D341Med (cell line): ENCODE measurements at places on chromosomes 11 and 22.

- DNase-seq: no peak
These were observed 38.5 kb upstream of the GRAMD4 start for GRCh38 chr22:46581538-46582244.

- no peak for DNase-seq
These were observed 77.3 kb downstream of the ARHGEF12 start for GRCh38 chr11:120413480-120413879.

DNA sequence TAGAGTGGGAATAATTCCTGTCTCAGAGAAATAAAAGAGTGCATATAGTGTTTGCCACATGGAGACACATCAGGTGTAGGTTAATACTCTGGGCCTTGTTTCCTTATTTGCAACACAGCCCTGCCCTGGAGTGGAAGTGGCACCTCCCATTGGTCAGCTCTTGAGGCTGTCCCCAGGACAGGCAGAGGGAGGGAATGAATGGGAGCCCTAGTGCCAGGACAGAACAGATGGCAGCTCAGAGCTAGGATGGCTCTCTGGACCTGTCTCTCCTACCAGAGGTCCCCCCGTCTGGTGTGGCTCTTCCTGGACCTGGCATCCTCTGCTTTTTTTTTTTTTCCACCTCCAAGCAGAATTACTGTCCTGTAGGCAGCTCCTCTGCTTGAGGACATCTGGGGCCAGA is 35.6 kb downstream of the LIMK2 start:
- peak; percentile 47 for DNase-seq

GRCh38 chr22:23032658-23033057 is 37.7 kb upstream of the GNAZ start:
- DNase-seq: no peak

DNA sequence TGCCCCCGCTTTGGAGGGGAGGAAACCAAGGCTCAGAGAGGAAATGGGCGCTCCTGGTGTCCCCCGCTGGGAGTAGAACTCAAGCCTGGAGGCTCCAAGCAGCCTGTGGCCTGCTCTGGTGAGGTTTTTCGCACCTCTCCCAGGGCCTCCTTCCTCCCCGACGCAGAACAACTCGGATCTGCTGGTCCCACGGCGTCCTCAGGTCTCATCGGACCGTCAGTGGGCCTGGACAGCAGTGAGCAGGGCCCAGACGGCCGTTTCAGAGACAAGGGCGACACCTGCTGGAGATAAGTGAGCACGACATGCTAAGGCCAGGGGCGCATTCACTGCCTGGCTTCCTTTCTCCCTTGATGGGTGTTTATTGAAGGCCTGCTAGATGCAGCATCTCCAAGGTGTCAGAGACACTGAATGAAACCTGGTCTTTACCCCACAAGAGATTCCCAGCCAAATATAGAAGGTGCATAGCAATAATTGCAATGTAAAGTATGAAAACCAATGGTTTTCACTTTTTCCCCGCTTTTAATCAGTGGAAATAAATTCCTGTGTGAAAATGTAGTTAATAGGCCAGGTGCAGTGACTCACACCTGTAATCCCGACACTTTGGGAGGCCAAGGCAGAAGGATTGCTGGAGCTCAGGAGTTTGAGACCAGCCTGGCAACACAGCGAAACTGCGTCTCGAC is 26.9 kb upstream of the CD82 start:
- DNase-seq: peak; percentile 89

DNA sequence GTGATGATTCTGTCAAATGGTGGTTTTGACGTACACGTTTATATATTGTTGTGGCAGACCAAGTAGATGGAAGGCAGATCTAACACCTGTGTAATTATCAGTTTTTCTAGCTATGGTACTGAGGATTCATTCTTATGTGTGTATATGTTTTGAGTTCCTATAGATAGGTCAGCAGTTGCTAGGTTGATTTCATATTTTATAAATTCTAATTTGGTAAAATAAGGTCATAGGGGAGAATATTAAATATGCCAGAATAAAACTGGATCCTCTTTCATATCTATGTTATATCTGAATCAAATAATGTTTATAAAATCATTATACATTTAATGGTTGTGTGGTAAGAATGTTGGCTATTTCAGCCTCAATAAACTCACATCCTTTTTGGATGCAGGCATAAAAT is 27.6 kb downstream of the HIPK3 start:
- no peak for DNase-seq

DNA sequence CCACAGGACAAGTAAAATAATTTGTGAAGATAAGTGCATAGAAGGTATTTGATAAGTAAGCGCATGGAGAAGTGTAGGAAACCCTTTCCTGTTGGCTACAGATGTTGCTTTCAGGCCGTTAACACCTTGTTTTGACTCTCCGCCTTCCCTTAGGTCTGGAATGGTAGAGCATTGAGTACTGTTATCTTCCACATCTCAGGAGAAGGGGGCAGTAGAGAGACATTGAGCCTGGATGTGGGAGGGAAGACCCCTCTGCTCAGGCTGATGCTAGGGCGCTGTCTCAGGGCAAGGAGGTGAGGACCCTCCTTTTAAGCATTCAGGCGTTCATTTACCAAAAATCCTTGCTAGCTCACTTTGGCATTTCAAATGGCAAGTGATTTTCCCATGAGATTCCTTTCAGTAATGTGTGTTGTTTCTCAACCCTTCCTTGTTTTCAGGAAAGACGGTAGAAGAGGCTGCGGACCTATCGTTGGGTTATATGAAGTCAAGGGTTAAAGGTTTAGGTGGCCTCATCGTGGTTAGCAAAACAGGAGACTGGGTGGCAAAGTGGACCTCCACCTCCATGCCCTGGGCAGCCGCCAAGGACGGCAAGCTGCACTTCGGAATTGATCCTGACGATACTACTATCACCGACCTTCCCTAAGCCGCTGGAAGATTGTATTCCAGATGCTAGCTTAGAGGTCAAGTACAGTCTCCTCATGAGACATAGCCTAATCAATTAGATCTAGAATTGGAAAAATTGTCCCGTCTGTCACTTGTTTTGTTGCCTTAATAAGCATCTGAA is 27.0 kb upstream of the SCGB1A1 start:
- no peak for DNase-seq

DNA sequence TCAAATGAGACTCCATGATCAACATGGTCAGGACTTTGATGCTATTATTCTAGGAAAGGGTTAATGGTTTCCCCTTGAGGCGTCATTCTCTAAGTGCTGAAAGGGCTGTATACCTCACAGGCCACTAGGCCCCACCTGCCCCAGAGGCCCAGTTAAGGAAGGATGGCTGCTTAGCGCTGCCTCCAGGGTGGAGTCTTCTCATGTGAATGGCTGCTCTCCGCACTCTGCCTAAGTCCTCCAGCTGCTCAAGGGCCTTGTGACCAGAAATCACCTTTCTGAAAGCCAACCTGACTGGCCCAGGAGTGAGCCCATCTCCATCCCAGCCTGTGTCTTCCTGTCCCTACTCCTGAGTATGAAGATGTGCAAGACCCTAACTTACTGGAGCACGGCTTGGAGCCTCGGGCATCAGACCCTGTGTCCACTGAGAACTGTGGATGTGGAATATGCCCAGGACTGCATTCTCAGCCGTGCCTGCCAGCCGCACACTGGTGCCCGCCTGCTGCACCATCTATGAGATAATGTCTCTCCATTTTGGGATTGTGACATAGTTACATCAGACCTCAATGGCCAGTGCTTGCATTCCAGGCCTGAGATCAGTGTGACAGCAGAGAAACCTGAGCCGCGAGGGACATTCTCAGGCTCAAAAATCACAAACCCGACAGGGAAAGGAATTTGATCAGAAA is 51.0 kb downstream of the SNX19 start:
- DNase-seq: no peak

DNA sequence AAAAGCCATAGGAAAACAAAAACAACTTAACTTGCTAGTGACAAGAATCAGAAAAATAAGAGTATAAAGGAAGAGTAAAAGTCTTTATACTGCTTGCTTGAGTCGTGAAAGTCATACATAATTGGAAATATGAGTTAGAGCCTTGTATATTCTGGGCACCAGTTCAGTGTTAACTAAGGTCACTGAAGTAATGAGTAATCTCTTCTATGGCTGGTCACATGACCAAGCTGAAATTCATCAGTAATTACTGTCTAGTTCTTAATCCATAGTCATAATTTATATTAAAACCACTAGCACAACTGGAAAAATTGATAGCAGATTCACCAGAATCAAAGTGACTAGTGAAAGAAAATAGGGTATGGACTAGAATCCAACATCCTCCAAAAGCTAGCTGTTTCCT is 84.4 kb upstream of the SLC5A12 start:
- DNase-seq: no peak

DNA sequence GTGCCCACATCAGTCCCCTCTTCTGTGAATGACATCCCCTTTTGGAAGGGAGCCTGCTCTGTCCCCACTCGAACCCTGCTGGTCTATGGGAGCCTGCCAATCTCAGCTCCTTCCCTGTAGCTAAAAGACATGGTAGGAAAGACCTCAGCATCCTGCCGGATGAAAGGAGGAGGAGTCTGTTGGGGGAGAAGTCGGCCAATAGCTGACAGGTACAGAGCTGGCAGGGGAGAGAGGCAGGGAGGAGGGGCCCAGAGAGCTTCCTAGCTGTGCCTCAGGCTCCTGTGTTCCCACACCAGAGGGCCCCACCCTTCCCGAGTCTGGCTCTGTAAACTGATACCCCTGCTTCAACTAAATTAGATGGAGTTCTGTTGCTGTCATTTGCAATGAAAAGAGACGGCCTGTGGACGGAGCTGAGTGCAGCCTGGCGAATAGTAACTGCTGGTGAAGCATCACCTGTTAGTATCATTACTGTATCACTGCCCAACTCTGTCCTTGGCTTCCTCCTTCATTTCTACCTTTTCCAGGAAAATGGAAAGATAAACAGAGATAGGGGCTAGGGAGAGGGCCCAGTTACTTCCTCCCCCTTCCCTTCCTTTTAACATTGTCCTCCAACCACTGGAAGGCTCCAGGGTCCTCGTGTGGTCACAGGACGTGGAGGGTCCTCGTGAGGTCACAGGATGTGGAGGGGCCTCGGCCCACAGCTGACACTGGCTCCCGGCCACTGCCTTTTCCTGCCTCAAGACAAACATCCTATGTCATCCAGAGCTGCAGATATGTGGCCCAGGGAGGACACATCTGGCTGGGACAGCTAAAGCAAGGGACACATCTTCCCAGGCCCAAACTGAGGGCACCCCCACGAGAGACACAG is 15.1 kb downstream of the FXYD6 start:
- no peak for DNase-seq
